GM23248 (cell line): ENCODE measurements at places on chromosomes 5 and 9. TPM values are rescaled to one million over a fixed set of nuclear protein-coding genes. Genes with fewer than 3 reads are reported as not detected.
A peak's percentile ranks its signal among the peaks of the same experiment; 100 is the strongest.

The NUTM2F gene
- not detected in 2 replicates for total RNA-seq

DNA sequence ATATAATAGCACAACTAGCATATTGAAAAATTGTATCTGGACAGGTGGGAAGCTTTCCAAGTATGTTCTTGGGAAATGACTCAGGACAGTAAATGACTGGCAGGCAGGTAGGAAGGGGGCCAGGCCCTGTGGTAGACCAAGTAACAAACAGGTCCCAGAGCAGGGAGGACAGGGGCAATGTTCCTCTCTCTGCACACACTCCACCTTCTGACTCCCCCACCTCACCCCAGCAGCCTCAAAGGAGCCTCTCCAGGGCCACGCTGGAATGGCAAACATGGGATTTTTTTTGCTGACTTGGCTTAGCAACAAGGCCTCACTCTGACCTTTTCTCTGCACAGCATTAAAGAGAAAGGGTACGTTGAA is 31.1 kb upstream of the IQGAP2 start:
- no peak for DNase-seq
- no peak overlapping the region for H3K27ac ChIP-seq
- no peaks in the 10 kb centered on the region for H3K4me1 ChIP-seq

DNA sequence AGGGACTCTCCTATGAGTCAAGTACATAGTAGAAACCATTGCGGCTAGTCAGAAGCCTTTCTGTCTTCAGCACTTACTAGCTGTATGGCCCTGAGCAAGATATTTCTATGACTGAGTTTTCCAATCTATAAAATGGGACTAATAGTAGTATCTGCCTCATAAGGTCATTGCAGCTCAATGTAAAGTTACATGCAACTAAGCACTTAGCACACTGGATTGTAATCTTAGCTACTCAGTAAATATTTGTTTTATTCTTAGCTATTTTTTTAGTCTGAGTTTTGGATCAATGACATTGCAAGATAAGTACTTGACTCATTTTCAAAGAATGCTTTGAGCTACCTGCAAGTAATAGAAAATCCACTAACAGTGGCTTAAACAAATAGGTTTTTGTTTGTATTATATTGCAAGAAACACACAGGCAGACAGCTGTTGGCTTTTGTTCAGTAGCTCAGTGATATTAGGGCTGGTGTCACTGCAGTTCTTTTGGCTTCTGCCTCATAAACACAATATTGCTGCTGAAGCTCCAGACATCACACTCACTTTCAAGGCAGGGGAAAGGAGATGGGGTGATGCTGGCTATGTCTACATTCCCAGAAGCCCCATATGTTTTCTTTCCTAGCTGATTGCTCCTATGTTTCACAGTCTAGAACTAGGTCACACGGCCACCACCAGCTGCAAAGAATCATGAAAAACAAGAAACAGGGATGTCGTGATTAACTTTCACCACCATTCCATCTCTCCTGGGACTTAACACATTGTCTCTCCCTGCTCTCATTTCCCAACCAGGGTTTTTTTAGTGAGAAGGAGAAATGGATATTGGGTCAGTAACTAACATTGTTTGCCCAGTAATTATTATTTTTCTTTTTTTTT is 26.9 kb upstream of the FAT2 start:
- DNase-seq, result no peak
- no peaks in the 10 kb centered on the region for H3K4me1 ChIP-seq
- H3K27me3 ChIP-seq, result peaks cover 10% of the 10 kb centered on the region; the same call in 1 of the 2 replicates
- H3K36me3 ChIP-seq, result no peaks in the 10 kb centered on the region

DNA sequence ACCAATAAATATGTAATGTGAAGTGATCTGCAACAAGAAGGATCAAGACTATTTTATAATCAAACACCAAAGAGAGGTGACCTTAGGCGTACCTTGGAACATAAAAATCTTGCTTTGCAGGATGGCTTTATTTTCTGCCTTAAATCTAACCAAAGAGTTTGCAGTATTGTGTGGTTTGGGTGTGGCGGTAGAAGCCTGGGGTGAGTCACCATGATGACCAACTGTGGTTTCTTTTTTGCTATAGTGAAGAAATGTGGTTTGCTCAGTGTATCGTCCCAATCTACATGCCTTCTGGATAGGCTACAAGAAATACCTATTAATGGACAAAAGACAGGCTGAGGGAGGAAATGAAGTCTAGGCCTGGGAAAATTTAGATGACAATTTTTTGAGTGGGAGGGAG is 5.1 kb upstream of the CAST start:
- peak overlapping the region; percentile 72 for H3K27ac ChIP-seq
- H3K4me1 ChIP-seq, result peaks cover 49% of the 10 kb centered on the region
- H3K4me3 ChIP-seq, result peak overlapping the region; percentile 44; the same call in 1 of the 2 replicates
- H3K27me3 ChIP-seq, result no peaks in the 10 kb centered on the region
- H3K36me3 ChIP-seq, result no peaks in the 10 kb centered on the region

The STC2 gene
- total RNA-seq, result 281 and 330 TPM in 2 replicates
